Left colon (tissue), 2 donors: ENCODE measurements at places on chromosomes 2 and 18. TPM values are rescaled to one million over a fixed set of nuclear protein-coding genes. Genes with fewer than 3 reads are reported as not detected.

Gene SPATA3
- not detected for total RNA-seq

Gene LYPD1
- total RNA-seq: not detected

Gene ZNF396
- 3.7 TPM for total RNA-seq

Gene CFC1
- total RNA-seq: 0.58 TPM

Gene SLC20A1
- total RNA-seq: 61.6 TPM

Gene ALK
- total RNA-seq: 0.06 TPM

Gene CNGA3
- 0.27 TPM for total RNA-seq

Gene FOXD4L1
- total RNA-seq: 0.20 TPM

Gene ESPNL
- 0.06 TPM for total RNA-seq

Gene MOGAT1
- not detected for total RNA-seq

Gene EVA1A
- total RNA-seq: 0.55 TPM

Gene CD226
- 1.3 TPM for total RNA-seq

Gene TEX44
- not detected for total RNA-seq

Gene ZAP70
- 2.9 TPM for total RNA-seq

Gene DSG4
- total RNA-seq: 0.12 TPM

Gene GKN1
- total RNA-seq: not detected

Gene IL36B
- total RNA-seq: not detected

Gene ANKRD30B
- 0.24 TPM for total RNA-seq

Gene POMC
- total RNA-seq: 0.59 TPM

Gene BMP10
- not detected for total RNA-seq

Gene ME2
- 56.1 TPM for total RNA-seq

Gene ERLEC1
- total RNA-seq: 38.3 TPM

- no peak for DNase-seq
These were observed 55.1 kb upstream of the TTC27 start for GRCh38 chr2:32572737-32573136.

- DNase-seq: no peak
These were observed 139.4 kb upstream of the GLI2 start for GRCh38 chr2:120596191-120596811.

DNA sequence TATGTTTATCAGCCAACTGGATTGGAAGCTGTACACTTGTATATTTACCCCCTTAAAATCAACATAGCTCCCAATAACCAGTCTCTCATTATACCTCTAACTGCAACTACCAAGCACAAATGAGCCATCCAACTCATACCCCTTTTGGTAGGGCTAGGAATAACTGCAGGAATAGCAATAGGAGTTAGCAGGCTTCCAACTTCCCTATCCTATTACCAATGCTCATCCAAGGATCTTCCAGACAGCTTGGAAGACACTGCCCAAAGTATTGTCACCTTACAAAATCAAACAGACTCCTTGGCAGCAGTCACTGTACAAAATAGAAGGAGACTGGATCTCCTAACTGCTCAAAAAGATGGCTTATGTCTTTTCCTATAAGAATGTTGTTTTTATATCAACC, 61.6 kb downstream of the SLC25A12 start:
- no peak for DNase-seq

DNA sequence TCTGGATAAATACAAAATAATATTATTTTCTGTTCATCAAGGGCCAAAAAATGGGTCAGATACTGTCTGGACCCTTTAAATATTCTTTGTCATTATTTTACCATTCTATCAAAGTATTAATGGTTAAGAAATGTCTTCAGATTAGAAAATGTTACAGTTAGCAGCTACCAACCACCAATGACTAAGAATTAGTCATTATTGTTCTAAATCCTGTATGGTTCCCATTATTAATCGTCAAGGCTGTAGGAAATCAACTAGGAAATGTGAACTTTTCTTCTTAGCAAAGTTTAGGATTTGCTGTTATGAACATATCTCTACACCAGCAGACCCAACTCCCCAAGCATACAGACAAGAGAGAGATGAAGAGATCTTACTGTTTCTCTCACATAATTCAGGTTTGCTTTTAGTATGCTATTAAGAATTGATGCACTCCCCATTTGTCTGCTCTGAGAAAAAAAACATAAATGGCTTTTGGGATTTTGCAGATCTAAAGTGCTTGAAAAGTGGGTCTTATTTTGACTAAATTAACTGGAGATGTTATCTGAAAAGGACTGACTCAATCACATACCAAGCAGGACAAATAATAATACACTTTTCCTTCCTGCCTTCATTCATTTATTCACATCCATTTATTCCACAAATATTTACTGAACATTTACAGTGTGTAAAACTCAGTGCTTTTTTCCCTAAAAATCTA, 147.7 kb downstream of the PPP1R1C start:
- no peak for DNase-seq

GRCh38 chr18:25496544-25496943, 144.6 kb upstream of the ZNF521 start:
- DNase-seq: no peak

DNA sequence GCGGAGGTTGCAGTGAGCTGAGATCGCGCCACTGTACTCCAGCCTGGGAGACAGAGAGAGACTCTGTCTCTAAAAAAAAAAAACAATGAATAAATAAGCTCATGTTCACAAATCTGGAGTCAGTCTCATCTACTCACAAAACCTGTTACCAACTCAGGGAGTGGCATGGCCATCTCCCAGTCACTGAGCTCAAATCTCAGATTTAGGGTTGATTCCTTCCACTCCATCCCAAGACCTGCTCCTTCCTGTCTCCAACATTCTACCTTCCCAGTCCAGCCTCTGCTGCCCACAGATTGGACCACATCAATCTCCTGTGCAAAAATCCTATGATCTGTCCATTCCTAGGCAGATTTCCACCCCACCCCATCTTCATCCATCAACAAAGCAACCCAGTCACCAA, 1.6 kb downstream of the STAT1 start:
- no peak for DNase-seq

GRCh38 chr18:56035546-56035945, 447.6 kb upstream of the TCF4 start:
- DNase-seq: no peak

- DNase-seq: no peak
These were observed 57.9 kb downstream of the CDH7 start for GRCh38 chr18:65808759-65809158.

- DNase-seq: no peak
These were observed 6.0 kb downstream of the EN1 start for GRCh38 chr2:118841450-118841827.

DNA sequence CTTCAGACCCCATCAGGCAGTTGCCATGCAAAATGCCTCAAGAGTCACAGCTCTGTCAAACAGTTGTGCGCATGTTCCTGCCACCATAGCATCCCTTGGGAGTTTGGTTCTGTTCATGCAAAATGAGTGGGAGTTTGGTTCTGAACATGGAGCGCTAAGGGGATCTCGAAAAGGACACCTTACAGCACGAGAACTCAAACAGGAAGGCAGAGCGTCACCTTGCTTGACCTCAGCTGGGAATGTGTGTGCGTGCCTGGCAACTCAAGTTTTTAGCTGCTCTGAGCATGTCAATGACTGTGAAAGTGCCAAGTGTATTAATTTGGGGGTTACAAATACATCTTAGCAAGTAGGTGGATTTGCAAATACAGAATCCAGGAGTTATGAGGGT, 16.6 kb downstream of the MALL start:
- no peak for DNase-seq

- no peak for DNase-seq
These were observed 232.4 kb downstream of the CD226 start for GRCh38 chr18:69715191-69715795.

GRCh38 chr2:148909114-148909513, 34.1 kb downstream of the KIF5C start:
- no peak for DNase-seq

DNA sequence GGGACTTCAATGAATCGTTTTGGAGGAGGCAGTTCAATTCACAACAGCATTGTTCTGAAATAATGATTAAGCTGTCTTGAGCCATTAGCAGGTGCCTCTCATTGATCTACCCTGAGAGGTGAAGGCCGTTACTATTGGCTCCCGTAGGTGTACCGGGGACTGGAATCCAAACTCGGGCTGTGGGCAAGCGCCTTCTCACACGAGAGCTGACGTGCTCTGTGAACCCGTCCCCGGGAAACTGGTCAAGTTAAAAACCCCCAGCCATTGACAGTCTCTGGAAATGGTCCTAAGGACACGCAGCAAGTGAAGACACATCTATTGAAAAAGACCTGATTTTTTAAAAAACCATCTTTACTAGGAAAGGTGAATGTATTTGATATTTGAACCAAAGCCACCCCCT, 8.1 kb upstream of the NFATC1 start:
- DNase-seq: no peak

DNA sequence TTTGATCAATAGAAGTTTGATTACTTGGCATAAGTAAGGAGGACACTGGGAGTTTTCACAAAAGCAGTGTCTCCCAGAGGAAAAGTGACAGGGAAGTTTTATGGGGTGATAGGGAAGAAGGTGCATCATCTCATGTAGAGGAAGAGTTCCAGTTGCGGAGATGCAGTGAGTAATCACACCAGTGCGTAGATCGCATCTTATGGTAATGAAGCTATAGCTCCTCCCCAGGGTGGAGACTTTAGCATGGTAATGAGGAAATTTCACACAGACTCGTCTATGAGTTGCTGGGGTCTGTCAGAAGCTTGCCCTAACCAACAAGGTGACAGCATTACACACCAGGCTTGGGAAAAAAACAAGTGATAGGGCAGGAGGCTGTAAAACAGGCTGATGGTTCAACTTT, 49.0 kb downstream of the KYNU start:
- no peak for DNase-seq

GRCh38 chr2:157395811-157396210, 48.1 kb downstream of the CYTIP start:
- DNase-seq: no peak

- DNase-seq: no peak
These were observed 57.7 kb downstream of the RNU4ATAC start for GRCh38 chr2:121588357-121588756.

GRCh38 chr2:19363474-19363778, 5.0 kb upstream of the OSR1 start:
- no peak for DNase-seq

DNA sequence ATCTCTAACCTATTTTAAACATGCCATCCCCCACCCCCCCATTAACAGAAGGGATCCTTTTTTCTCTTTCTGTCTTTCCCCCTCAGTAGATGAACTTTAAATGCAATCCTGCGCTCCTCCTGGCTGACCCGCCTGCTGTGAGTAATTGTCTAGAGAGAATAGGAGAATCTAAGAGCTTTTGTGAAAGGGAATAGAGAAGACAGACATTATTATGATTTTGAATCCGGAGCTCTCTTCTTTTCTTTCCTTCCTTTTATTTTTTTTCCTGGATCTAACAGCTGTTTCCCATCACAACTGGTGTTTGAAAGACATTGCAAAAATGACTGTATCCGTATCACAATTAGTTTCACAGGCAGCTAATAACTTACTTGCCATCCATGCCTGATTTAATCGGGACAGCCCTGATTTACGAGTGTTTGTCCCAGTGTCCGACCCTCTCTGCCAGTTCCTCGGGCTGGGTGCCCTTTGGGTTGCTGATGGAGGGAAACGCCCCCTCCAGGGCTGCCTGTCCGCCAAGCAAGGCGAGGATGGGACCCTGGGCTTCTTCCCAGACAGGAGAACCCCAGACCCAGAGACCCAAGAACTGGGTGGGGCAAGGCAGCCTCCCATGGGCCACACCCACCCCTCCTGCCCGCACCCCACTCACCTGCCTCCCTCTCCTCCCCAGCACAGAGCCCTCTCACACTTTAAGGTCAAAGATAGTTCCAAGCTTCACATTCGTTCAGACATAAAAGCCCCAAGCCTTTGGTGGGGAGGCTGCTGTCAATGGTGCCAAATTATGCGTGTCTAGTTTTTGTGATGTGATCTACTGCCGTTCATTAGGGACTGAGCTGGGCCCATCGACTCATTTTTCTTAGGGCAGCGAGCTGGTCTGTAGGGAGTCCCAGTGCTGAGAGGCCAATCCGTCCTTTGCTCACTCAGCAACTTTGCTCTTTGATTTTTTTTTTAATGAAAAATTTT, 231.7 kb downstream of the ZNF516 start:
- DNase-seq: no peak

- DNase-seq: no peak
These were observed 165.1 kb downstream of the SRBD1 start for GRCh38 chr2:45446016-45446415.

DNA sequence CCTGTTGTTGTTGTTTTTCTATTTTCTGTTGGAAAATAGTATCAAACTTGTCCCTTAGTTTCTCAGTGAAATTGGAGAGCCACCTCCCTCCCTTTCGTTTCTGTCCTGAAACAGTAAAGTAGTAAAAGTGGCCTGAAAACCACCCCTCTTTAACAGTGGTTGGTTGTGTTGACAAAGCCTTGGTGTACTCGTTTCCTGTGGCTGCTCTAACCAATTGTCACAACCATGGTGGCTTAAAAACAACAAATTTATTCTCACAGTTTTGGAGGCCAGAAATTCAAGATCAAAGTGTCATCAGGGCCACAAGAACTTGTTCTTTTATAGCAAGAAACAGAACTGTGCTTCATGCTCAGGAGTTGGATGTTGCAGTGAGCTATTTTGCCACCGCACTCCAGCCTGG, 4.0 kb upstream of the DYSF start:
- no peak for DNase-seq

- DNase-seq: no peak
These were observed 78.4 kb upstream of the AQP4 start for GRCh38 chr18:26943906-26944305.

GRCh38 chr2:26344581-26345282, 1.2 kb upstream of the SELENOI start:
- peak; percentile 34 for DNase-seq

- no peak for DNase-seq
These were observed 46.8 kb downstream of the RNF138 start for GRCh38 chr18:32138332-32138982.
